Islet precursor cell (in vitro differentiated cells): ENCODE measurements at places on chromosomes 7 and 10.
A peak's percentile ranks its signal among the peaks of the same experiment; 100 is the strongest.

GRCh38 chr10:79239924-79240581, 107.2 kb upstream of the PPIF start:
- DNase-seq = peak; percentile 99

- DNase-seq = no peak
These were observed 4.6 kb upstream of the LBX1 start for GRCh38 chr10:101233863-101234262.

GRCh38 chr7:134279898-134280297, 36.8 kb downstream of the SLC35B4 start:
- no peak for DNase-seq

GRCh38 chr10:101995451-101996063, 60.4 kb downstream of the ARMH3 start:
- no peak for DNase-seq

- DNase-seq = no peak
These were observed 100.7 kb upstream of the AFAP1L2 start for GRCh38 chr10:114504769-114505579.

DNA sequence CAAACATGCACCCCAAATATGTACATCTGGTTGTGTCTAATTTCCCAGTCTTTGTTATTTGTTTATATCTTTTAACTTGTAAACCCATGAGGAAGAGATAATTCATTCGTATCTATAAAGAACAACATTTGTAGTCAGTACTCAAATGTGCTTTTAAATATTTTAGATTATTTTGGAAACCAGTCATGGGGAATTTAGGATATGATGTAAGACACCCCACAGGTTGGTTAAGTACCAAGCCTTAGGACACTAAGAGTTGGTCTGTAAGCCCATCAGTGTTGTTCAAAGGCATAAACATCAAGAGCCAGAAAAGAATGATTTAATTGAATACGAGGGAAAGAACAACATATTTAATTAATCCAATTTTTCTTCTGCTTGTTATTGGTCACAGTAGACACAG, 421.1 kb upstream of the SEMA3C start:
- DNase-seq = no peak

- no peak for DNase-seq
These were observed 26.2 kb downstream of the ADAM22 start for GRCh38 chr7:87960239-87960638.

GRCh38 chr7:79272066-79272669, 181.3 kb downstream of the MAGI2 start:
- DNase-seq = no peak

DNA sequence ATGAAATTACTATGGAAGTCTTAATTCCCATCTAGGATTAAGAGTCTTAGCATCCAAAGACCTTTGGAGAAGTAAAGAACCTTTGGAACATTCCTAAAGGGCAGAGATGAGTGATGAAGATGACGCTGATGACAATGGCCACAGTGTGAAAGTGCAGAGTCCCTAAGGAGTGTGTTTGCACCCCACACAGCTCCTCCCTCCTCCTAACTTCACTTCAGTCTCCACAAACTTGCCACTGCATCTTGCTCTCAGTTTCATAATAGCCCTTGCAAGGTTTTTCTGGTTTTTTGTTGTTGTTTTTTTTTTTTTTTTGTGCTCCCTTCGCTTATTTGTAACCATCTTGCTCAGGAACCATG, 117.5 kb upstream of the ANLN start:
- DNase-seq = peak; percentile 1

GRCh38 chr7:20211376-20211775, 5.8 kb downstream of the MACC1 start:
- DNase-seq = no peak

- DNase-seq = no peak
These were observed 128.6 kb downstream of the WDR37 start for GRCh38 chr10:1184541-1185430.

DNA sequence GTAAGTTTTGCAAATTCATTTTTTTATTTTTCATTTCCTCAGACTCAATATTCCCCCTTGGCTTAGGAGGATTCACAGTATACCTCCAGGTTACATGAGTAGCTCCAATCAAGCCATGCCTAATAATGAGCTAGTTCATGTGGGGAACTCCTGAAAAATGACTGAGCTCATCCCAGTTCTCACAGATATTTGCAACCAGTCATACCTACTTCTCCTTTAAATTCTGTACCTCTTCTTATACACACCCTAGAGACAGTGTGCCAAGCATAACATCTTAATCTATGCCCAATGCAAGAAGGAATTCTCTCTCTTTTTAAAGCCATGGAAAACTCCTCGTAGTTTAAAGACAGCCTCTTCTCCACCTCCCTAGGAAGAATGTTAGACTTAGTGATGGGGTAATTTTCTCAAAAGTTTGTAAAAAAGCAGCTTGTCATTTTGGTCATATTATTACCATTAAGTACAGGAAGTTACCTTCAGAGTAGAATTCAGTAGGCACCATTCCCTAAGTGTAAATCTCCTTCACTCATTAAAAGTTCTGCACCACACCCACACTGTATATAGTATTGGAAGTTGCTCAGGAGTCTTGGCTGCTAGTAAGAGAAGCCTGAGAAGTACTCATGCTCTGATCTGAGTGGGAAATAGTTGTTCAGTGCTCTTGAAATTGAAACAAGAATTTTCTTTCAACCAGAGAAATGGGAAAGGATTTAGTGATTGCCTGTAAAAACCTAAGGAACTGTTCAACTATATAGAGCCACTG, 72.7 kb downstream of the PTPRZ1 start:
- no peak for DNase-seq

- DNase-seq = no peak
These were observed 10.3 kb upstream of the CALML5 start for GRCh38 chr10:5509691-5510090.

GRCh38 chr10:88077977-88078376, 214.6 kb downstream of the PTEN start:
- no peak for DNase-seq

GRCh38 chr7:157831143-157831905, 494.5 kb downstream of the DNAJB6 start:
- DNase-seq = no peak

- no peak for DNase-seq
These were observed 442.0 kb downstream of the MDFIC start for GRCh38 chr7:115363916-115364315.

- DNase-seq = peak; percentile 92
These were observed 17.3 kb downstream of the KDM7A start for GRCh38 chr7:140159497-140159896.

GRCh38 chr10:96565774-96566173, 21.0 kb downstream of the TM9SF3 start:
- DNase-seq = no peak

DNA sequence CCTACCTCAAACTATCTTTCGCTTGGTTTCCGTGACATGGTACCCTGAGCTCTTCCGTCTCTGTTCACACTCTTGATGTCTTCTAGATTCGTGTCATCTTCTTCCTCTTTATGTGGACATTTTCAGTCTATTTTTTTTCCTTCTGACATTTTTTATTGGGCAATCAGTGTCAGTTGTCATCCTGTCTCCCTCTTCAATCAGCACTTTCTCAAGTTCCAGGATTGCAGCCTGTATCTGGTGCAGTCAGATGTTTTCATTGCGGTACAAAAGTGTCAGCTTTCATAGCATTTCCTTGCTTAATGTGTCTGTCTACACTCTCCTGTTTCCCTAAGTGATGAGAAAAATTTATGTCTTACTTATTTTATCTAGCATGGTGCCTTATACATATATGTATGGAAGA, 51.1 kb upstream of the ETV1 start:
- DNase-seq = no peak

DNA sequence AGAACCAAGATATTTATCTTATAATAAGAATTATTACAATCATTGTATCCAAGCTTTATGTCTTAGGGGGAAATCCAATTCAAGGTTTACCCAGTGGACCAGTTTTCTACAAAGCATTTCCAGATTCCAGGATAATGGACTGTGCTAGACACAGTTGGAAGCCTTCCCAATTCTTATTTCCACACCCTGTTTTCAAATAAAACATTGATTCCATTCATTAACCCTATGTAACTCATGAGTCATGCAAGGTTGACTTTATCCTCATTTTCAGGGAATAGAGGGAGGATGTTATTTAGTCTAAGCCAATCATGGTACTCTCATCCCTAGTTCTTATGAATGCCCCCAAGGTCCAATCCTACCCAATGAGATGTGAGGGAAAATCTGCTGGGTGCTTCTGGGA, 145.7 kb downstream of the RNLS start:
- no peak for DNase-seq

- no peak for DNase-seq
These were observed 197.7 kb downstream of the TCERG1L start for GRCh38 chr10:131113709-131114291.

DNA sequence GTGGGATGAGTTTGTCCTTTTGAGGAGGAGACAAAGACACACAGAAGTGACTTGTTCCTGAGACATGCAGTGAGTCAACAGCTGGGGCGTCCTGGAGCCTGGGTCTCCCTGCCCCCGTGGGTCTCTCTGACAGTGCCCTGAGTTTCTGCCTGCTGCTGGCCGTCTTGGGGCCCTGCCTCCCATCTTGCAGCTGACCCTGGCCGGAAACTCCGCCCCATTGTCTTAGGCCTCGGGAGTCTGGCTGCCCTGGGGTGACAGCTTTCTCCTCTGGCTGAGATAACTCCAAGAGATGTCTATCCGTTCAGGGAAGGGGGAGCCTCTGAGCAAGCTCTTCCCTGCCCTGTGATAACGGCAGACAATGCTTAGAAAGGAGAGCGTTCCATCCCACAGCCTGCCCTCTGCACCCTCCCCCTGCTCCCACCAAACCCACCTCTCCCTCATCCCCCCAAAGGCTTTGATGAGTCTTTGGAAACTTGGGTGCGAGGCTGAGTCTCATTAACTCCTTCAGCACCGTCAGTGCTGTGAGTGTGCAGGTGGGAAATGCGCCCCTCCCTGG, 69.5 kb upstream of the PODXL start:
- DNase-seq = peak; percentile 100

DNA sequence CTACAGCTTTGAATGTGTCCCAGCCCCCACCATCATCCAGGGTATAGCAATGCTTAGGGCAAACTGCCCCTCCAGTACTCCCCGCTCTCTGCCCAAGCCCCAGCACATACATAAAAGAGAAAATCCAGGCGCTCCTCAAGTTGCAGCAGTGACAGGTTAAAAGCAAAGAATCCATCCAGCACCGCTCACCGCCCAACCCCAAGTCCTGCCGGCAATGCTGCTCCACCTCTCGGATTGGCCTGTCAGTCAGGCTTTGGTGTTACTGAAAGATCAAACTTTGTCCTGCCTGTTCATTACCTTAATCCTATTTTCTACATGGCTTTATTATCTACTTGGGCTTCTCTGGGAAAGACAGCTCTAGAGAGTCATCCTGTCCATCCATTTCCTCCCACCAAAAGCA, 31.9 kb downstream of the DPCD start:
- DNase-seq = no peak

- no peak for DNase-seq
These were observed 7.2 kb upstream of the RELN start for GRCh38 chr7:103996639-103997038.

DNA sequence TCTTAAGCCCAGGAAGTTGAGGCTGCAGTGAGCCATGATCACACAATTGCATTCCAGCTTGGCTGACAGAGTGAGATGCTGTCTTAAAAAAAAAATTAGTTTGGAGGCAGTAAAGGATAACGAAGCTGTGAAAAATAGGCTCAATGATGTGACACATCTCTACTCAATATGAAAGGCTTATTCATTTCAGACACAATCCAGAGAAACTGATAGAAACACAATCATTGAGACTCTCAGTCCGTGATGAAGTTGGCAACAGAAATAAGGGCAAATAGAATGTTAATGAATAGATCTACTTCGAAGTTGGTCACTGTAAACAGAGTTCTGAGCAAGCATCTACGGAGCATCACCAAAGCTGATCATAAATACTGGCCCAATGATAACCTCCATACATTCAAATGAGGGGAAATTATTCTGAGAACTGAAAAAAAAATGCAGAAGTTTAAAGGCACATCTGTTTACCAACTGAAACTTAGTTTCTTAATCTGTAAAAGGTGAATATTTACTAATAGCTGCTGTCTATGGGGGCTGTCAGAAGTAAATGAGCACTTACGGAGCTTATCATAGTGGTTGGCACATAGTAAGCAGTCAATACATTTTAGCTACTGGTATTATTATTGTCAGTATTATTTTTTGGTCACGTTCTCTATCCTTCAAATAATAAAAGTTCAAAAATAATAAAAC, 70.4 kb downstream of the AKR1B1 start:
- DNase-seq = no peak

- peak; percentile 59 for DNase-seq
These were observed 34.0 kb upstream of the DNMBP start for GRCh38 chr10:100043796-100044195.

DNA sequence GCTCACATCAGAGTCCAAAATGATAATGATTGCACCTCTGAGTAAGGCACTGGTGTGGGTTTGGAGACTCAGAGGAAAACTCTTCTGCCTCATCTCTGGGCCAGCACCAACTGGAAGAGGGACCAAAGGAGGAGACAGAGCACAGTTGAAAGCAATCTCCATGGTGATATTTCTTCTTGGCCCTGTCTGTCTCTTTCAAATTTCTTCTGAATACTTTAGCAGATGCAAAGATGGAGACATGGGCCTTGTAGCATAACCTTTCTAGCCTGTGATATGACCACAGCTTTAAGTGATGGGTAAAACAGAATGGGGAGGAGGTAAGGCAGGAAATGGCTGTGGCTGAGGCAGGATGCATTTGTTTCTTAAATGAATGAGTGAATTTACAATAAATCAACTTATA, 12.2 kb upstream of the GIMAP7 start:
- DNase-seq = no peak

- no peak for DNase-seq
These were observed 29.6 kb upstream of the VSIR start for GRCh38 chr10:71802715-71803488.

- DNase-seq = no peak
These were observed 29.8 kb downstream of the PNLIPRP3 start for GRCh38 chr10:116457488-116457887.

DNA sequence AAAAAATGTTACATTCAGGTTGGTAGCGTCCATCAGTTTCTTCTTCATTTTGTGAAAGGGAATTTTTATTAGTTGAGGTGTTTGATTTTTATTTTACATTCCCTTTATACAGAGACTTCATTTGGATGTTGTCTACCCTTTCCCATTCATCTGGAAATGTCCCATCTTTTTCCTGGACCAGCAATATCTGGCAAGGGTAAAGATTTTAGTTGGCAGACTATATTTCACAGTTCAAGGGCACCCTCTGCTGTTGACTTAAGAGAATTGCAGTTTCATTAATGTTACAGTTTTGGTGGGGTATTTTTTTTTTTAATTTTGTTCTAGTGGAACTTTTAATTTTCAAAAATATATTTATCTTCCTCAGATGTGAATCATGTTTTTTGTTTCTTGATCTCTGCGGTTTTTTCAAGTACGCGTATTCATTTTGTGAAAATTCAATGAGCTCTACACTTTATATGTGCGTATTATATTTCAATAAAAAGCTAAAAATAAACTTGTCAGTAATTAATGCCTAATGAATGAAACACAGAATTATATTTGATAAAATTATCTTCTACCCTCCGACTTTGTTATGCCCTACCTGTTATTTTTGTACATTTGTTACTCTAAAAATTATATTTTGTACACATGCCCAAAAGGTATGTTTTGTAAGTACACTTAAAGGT, 97.9 kb upstream of the KLF14 start:
- DNase-seq = no peak
